ENCODE measurements at places on chromosomes 13 and 19.

DNA sequence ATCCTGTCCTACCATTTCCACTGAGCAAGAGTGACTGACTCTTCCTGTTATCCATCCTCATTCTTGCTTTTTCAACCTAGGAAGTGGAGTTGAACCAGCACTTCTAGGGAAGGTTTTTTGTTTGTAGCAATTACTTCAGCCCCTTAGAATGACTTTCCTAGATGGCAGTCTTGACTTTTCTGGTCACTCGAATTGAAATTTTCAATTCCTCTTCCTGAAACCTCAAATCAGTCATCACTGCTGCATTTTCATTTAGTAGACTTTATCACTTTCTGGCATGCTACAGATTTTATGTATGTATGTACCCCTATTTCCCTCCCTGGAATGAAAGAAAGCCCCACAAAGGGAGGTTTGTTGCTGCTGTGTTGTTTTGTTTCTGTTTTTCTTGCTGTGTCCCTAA, 915.9 kb downstream of the PCDH17 start:
- no peak for DNase-seq

DNA sequence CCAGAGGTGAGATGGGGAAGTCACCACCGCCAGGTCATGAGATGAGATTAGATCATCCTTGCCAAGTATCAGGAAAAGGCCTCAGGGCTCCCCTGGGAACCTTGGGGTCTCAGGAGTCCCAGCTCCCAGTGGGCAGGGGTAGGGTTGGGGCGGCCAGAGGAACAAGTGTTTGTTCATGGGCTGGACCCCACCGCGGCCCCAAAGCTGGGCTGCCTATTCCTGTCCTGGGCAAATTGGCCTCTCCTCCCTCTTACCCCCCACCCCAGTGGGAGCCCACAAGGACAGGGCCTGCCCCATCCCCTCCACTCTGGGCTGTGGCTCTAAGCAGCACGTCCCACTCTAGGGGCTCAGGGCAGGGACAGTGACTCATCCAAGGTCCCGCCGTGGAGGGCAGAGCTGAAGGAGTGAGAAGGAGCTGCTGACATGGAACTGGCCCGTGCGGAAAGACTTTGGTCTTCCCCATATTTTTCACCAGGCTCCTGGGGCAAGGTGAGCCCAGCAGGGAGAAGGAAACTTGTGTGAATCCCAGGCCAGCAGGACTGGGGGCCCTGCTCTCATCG, 4.0 kb upstream of the HCN2 start:
- DNase-seq: no peak

DNA sequence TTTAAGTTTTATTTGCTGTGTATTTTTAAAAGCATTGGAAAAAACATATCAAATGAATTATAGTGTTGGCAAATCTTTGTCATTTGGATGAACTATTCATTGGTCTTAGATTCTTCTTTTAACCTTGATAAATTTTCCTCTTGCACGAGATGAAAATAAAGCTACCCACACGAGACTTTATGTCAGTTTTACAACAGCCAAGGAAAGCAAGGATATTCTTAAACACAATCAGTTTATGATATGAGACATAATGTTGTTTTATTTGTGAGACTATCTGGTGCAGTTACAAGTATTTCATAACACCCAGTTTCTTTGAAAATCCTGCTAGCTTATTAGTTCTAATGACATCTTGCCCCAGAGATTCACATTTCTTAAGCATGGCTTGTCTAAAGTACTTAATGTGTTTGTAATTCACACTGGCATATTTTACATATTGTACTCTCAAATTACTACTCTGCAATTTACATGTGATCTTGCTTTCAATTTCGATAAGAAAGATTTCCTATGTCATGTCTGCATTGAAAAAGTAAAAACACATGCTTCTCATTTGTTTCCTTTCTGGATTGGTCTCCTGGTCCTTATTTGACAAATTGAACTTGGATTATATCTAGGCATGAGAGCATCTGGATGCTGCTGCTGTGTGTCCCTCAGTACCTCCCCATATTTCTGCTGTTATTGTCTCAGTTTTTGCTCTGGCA, 955.5 kb upstream of the PCDH9 start:
- DNase-seq: no peak

- no peak for DNase-seq
Observed at GRCh38 chr19:39032063-39032918, at the start of gene FBXO27. TSS of gene FBXO27 (minus strand) at chr19:39032549. CDS start at chr19:39032227, 322 bp downstream.

- DNase-seq: no peak
Observed at GRCh38 chr19:12043752-12044422, 8.4 kb upstream of the ZNF433 start.

GRCh38 chr19:41226053-41226873, 7.2 kb downstream of the AXL start:
- DNase-seq: no peak

- no peak for DNase-seq
Observed at GRCh38 chr19:45876411-45877197, 9.3 kb downstream of the IRF2BP1 start.

- no peak for DNase-seq
Observed at GRCh38 chr13:112233256-112233655, 142.9 kb upstream of the SPACA7 start.

- no peak for DNase-seq
Observed at GRCh38 chr19:16185768-16186123, 536 bp downstream of the FAM32A start.

DNA sequence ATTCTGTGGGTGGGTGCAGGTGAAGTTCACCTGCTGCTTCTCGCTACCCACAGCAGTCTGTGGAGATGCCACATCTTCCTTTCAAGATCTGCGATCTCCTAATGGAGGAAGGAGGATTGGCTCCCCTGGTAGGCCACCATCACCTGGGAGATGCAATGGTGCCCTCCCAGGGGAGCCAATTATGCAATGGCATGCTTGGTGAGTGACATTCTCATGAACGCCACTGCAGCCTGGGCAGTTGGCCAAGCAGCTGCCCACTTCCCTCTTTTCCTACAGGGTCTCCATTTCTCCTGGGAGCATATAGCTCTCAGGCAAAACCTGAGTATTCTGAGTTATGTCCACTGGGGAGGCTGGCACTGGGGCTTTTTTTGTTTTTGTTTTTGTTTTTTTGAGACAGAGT, 83.5 kb upstream of the KCTD15 start:
- no peak for DNase-seq

DNA sequence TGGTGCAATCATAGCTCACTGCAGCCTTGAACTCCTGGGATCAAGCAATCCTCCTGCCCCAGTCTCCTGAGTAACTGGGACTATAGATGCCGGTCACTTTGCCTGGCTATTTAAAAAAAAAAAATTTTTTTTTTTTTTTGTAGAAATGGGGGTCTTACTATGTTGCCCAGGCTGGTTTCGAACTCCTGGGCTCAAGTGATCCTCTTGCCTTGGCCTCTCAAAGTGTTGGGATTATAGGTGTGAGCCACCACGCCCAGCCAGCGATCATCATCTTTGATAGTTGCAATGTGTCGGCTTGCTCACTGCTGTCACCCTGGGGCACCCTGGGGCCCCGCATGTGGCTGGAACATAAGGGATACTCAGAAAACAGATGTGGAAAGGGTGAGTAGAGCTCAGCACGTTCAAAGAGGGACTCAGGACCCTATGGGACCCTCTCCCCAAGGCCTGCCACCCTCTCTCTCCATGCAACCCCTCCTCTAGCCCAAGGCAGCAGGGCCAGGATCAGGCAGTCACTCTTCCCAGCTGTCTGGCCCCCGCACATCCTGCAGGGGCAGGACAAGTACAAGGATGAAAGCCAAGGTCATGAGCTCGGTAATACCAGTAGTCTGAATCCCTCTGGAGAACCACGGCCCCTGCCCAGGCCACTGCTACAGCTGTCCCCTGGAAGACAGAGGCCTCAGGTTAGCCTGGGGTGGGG, 6.5 kb upstream of the CCL25 start:
- DNase-seq: no peak

GRCh38 chr19:8445488-8446001, 770 bp downstream of the HNRNPM start:
- no peak for DNase-seq

- no peak for DNase-seq
Observed at GRCh38 chr13:97432232-97432916, 1.6 kb upstream of the RAP2A start.

GRCh38 chr19:38666663-38667511, 19.4 kb downstream of the ACTN4 start:
- no peak for DNase-seq

GRCh38 chr19:17243830-17244617, 1.7 kb downstream of the NR2F6 start:
- no peak for DNase-seq
